Right cardiac atrium (tissue), 5 donors: ENCODE measurements at places on chromosomes 6 and 20. TPM values are rescaled to one million over a fixed set of nuclear protein-coding genes. Genes with fewer than 3 reads are reported as not detected.

Gene GRM1
- 0.89 TPM for total RNA-seq

Gene OR12D3
- total RNA-seq, result not detected

Gene EPB41L1
- total RNA-seq, result 25.0 TPM

Gene GHRH
- total RNA-seq, result 7.3 TPM

Gene PAK1IP1
- total RNA-seq, result 11.8 TPM

Gene DSP
- 311 TPM for total RNA-seq

Gene CTAGE9
- not detected for total RNA-seq

Gene EPPIN
- 0.09 TPM for total RNA-seq

Gene BTN1A1
- total RNA-seq, result not detected

Gene SUMO4
- total RNA-seq, result 0.66 TPM

Gene NRSN1
- total RNA-seq, result not detected

Gene BMP6
- total RNA-seq, result 4.7 TPM

Gene FOXA2
- not detected for total RNA-seq

Gene MUC21
- not detected for total RNA-seq

Gene THBS2
- total RNA-seq, result 14.4 TPM

Gene ANKRD66
- total RNA-seq, result not detected

Gene TTI1
- 13.2 TPM for total RNA-seq

Gene FUT9
- not detected for total RNA-seq

Gene GABRR2
- 0.40 TPM for total RNA-seq

Gene TSBP1
- total RNA-seq, result not detected

Gene MOG
- total RNA-seq, result 2.6 TPM

Gene HIVEP1
- total RNA-seq, result 16.9 TPM

Gene BPI
- 0.20 TPM for total RNA-seq

Gene BMP5
- total RNA-seq, result 1.9 TPM

Gene CCM2L
- total RNA-seq, result 5.6 TPM

Gene LYRM2
- 38.0 TPM for total RNA-seq

Gene TRIM31
- not detected for total RNA-seq

Gene DNMT3B
- 0.28 TPM for total RNA-seq

Gene TNFRSF21
- total RNA-seq, result 5.6 TPM

Gene TMEM239
- total RNA-seq, result not detected

Gene TRIM10
- not detected for total RNA-seq

Gene CLPSL1
- total RNA-seq, result not detected

Gene ERVFRD-1
- total RNA-seq, result not detected

Gene PRSS16
- not detected for total RNA-seq

Gene GPR6
- not detected for total RNA-seq

Gene ANKEF1
- 2.1 TPM for total RNA-seq

Gene MYT1
- 1.3 TPM for total RNA-seq

Gene RSPO3
- 0.81 TPM for total RNA-seq

Gene CD93
- 39.8 TPM for total RNA-seq

Gene RAB32
- total RNA-seq, result 10.8 TPM

Gene COL19A1
- 4.4 TPM for total RNA-seq

Gene FAM209B
- total RNA-seq, result not detected

Gene TMC2
- total RNA-seq, result not detected

Gene NHLRC1
- 2.2 TPM for total RNA-seq

Gene CPXM1
- total RNA-seq, result 1.2 TPM

Gene OR11A1
- total RNA-seq, result not detected

Gene ALDH5A1
- total RNA-seq, result 10.9 TPM

Gene PXT1
- not detected for total RNA-seq

Gene MTFR2
- not detected for total RNA-seq
